AG08396 (cell line): ENCODE measurements at places on chromosomes 13 and 19.

DNA sequence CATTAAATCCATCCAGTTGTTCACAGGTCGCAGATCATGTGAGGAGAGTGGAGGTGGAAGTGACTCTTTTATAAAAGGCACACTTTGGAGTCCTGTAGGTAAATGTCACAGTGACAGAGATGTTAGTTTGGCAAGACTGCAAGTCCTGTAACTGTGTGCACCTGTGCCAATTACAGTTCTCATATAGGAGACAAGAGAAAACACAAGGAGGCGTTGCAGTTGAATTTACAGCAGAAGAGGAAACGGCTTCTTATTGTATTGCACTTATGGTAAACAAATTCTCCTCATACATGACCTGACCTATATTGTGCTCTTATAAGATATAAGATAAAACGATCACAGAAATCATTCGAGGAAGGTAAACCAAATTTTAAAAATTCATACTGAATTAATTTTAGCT, 732.8 kb upstream of the SLC10A2 start:
- DNase-seq = no peak

DNA sequence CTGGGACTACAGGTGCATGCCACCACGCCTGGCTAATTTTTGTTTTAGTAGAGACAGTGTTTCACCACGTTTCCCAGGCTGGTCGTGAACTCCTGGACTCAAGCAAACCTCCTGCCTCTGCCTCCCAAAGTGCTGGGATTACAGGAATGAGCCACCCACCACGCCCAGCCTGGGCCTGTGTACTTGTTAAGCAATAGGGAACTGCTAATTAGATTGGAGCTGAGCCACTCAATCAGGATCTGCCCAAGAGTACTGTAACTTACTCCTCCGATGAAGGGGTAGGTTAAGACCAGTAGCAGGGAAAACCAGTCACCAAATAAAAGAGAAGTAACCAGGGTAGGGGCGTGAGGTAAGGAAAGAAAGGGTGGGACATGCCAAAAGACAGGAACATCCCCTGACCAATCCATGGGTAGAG, 2.3 kb downstream of the DDX39A start:
- DNase-seq = no peak

GRCh38 chr13:80658705-80659104, 317.8 kb upstream of the SPRY2 start:
- no peak for DNase-seq

GRCh38 chr13:95956589-95957148, 96.5 kb downstream of the UGGT2 start:
- DNase-seq = no peak

GRCh38 chr19:47093254-47093653, 20.3 kb downstream of the ZC3H4 start:
- no peak for DNase-seq

DNA sequence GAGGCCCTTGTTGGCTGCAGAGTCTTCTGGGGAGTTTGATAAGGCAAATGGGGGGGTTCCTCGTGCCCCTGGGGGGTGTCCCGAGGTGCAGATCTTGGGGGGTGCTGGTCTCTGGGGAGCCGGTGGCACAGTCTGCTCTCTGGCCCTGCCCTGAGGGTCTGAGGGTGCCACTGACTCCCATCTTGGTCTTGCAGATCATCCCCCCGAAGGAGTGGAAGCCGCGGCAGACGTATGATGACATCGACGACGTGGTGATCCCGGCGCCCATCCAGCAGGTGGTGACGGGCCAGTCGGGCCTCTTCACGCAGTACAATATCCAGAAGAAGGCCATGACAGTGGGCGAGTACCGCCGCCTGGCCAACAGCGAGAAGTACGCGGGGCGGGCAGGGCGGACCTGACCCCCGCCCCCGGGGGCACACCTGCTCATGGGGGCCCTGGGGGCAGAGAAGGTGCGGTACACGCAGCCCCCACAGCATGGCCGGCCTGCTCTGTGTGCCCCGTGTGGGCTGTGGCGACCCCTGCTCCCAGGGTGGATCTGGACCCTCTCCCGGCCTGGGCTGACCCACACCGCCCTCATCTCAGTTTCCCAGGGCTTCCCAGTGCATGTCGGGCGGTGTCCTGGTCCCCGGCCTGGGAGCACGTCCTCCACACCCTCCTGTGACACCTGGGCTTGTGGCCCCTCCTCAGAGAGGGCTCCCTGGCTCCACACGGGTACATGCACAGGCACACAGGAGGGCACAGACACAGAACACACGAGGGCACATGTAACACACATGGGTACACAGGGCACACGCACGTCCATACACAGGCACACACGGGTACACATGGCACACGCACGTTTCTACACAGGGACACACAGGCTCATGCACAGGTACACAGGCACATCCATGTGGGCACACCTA, 71.0 kb downstream of the KDM4B start:
- no peak for DNase-seq

DNA sequence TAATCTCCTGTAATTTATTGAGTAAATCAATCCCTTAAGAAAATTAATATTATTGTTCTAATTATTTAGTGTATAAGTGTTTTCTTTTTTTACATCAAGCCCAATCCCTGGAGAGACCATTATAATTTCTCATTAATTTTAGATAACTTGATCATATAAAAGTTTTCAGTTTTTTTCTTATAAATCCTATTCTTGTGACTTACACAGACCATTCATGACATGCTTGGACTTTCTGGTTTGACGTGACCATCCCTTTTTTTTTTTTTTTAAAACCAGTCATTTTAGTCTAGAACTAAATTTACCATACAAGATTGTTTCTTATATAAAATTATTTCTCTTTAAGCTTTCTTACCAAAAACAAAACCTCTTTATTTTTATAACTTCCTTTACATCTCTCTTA, 5.4 kb upstream of the MTRF1 start:
- DNase-seq = no peak

DNA sequence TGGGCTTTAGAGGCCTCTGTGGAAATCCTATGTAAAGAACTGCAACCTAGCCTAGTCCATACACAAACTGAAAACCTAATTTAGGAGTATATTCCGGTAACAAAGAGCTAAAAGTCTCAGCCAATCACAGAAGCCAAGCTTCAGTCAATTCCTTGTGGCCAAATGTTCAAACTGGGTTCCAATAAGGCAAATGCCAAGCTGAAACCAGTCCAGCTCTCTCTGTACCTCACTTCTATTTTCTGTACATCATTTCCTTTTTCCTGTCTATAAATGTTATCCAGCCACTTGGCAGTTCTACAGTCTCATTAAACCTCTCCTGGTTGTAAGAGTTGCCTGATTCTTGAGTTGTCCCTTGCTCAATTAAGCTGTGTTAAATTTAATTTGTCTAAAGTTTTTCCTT, 31.7 kb upstream of the UBL3 start:
- no peak for DNase-seq

DNA sequence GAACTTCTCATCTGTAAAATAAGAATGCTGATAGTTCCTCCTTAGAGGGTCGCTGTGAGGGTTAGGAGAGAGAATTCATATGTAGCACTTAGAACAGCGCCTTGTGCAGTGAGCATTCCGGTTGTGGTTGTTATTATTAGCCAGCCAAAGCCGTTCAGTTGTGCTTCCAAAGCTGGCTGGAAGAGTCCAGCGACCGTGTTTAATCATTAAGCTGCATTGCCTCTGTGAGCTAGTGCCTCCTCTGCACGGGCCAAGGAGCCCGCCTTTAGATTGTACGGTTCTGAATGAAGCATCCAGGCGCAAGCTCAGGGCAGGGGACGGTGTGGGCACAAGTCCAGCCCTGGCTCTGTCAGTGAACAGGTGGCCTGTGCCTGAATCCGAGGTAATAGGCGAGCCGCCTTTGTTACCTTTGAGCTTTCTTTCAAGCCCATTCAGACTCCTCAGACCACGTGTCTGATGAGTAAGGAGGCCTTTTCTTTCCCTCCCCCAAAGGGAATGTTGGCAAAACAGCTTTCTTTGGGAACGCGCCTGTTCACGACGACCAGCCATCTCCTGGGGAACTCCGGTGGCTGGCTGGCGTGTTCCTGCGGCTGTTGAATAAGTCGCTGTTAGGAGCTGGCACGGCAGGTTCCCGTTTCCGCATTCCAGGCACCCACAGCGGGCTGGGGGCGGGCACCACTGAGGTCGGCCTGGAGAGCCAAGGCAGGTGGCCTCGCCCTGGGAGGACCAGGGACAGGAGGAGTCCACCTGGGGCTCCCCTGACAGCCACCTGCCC, 25.1 kb downstream of the SIPA1L3 start:
- DNase-seq = peak; percentile 69

DNA sequence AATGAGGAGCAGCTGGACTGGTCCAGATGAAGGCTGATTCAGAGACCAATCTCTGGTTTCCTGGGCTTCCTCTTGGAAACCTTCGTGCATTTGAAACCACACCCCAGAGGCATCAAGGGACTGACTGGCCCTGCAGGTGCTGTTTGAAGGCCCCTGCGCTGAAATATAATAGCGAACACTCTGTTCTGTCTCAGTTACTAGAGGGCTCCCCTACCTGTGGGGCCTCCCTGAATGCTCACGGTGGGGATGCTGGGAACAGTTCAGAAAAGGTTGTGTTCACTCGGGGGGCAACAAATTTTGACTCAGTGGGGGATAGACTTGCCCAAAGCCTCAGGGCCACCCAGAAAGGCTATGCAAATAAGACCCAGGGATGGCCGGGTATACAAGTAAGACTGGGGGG, 6.4 kb downstream of the CCDC8 start:
- DNase-seq = no peak
